ENCODE measurements at places on chromosomes 16 and 17. TPM values are rescaled to one million over a fixed set of nuclear protein-coding genes. Genes with fewer than 3 reads are reported as not detected.

HID1 gene
- polyA plus RNA-seq: 3.5 TPM

CHST5 gene
- polyA plus RNA-seq: not detected

HOXB9 gene
- polyA plus RNA-seq: not detected

STAC2 gene
- not detected for polyA plus RNA-seq

TSPOAP1 gene
- 1.5 TPM for polyA plus RNA-seq

LGALS9B gene
- polyA plus RNA-seq: not detected

DNA sequence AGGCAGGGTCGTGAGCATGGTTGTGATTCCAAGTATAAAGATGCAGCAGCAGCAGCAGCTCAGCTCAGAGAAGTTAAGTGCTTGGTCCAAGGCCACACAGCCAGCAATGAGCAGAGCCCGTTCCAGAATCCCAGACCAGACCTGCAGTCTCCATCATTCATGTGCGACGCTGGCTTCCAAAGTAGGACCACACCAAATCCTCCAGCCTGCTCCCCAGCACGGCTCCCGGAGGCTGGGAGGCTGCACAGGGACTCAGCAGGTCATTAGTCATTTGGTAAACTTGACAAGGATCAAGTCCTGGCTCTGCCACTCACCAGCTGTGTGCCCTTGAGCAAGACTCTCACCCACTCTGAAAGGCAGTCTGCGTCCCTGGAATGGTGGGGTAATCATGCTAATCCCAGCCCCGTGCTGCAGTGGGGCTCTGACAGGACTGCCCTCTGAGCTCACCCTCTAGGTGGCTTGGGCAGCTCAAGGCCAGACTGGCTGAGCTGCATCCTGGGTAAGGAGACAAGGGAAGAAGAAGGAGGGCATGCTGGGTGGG, 95.1 kb upstream of the TMEM132E start:
- H3K27ac ChIP-seq: no peak overlapping the region
- H3K27me3 ChIP-seq: no peaks in the 10 kb centered on the region
- no peaks in the 10 kb centered on the region for H3K36me3 ChIP-seq

- H3K36me3 ChIP-seq: no peaks in the 10 kb centered on the region
- no peaks in the 10 kb centered on the region for H3K4me1 ChIP-seq
- H3K27ac ChIP-seq: no peak overlapping the region
- DNase-seq: no peak
- H3K4me3 ChIP-seq: no peak overlapping the region
Measured at GRCh38 chr16:86975445-86975844, 341.7 kb downstream of the C16orf95 start.

GRCh38 chr16:69321080-69321479, 9.3 kb downstream of the PDF start:
- no peak for DNase-seq
- no peak overlapping the region for H3K4me3 ChIP-seq
- H3K27ac ChIP-seq: no peak overlapping the region
- no peaks in the 10 kb centered on the region for H3K27me3 ChIP-seq
- H3K4me1 ChIP-seq: peaks cover 57% of the 10 kb centered on the region
- H3K36me3 ChIP-seq: peaks cover 25% of the 10 kb centered on the region

DNA sequence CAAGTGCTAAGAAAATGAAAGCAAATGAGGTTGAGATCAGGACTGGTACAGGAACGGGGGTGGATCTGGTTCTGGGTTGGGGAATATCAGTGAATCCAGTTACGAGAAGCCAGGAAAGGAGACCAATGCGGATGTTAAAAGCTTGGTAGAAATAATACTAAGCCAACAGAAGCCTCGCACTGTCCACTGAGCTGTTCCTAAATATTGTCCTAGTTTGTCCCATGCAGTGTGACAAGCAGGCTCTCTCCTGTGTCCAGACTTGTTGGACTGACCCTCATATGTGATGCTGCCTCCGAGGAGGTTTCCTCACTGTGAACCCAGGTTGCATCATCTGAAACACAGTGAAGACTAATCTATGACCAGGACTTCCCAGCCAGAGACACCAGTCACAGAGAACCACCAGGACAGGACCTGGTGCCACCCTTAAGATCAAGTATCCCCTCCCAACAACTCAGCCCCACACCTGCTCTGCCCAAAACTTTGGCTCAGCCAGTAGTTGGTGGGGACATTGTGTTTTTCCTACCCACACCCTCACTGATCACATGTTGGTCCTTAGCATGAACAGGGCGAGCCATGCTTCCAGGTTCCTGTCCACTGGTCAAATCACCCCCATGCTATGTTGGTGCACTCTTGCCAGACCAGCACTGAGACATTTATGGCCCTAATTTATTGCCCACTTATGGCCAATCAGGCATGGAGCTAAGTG, 32.7 kb upstream of the SCNN1B start:
- H3K4me3 ChIP-seq: no peak overlapping the region
- H3K36me3 ChIP-seq: no peaks in the 10 kb centered on the region
- DNase-seq: no peak
- no peak overlapping the region for H3K27ac ChIP-seq
- no peaks in the 10 kb centered on the region for H3K4me1 ChIP-seq

GRCh38 chr16:75550211-75550662, 5.8 kb downstream of the TMEM231 start:
- no peak overlapping the region for H3K4me3 ChIP-seq
- H3K27ac ChIP-seq: no peak overlapping the region
- peaks cover 4% of the 10 kb centered on the region for H3K4me1 ChIP-seq
- no peak for DNase-seq

- no peak overlapping the region for H3K4me3 ChIP-seq
- H3K27me3 ChIP-seq: no peaks in the 10 kb centered on the region
- peaks cover 25% of the 10 kb centered on the region for H3K36me3 ChIP-seq
- H3K4me1 ChIP-seq: no peaks in the 10 kb centered on the region
Measured at GRCh38 chr17:82603981-82604448, 44.2 kb downstream of the WDR45B start.

GRCh38 chr17:66277191-66277590, 25.2 kb upstream of the PRKCA start:
- no peaks in the 10 kb centered on the region for H3K36me3 ChIP-seq
- no peak for DNase-seq
- no peaks in the 10 kb centered on the region for H3K4me1 ChIP-seq
- H3K4me3 ChIP-seq: no peak overlapping the region

DNA sequence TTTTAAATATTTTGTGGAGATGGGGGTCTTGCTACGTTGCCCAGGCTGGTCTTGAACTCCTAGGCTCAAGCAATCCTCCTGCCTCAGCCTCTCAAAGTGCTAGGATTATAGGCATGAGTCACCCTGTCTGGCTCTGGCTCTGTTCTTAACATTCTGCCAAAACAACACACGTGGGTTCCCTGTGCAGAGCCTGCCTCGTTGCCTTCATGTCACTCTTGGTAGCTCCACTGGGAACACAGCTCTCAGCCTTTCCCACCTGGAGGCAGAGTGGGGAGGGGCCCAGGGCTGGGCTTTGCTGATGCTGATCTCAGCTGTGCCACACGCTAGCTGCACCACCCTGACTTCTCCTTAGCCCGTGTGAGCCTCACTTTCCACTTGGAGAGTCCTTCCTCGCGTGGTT, 19.3 kb downstream of the CRISPLD2 start:
- DNase-seq: no peak
- H3K36me3 ChIP-seq: no peaks in the 10 kb centered on the region
- H3K4me1 ChIP-seq: no peaks in the 10 kb centered on the region

DNA sequence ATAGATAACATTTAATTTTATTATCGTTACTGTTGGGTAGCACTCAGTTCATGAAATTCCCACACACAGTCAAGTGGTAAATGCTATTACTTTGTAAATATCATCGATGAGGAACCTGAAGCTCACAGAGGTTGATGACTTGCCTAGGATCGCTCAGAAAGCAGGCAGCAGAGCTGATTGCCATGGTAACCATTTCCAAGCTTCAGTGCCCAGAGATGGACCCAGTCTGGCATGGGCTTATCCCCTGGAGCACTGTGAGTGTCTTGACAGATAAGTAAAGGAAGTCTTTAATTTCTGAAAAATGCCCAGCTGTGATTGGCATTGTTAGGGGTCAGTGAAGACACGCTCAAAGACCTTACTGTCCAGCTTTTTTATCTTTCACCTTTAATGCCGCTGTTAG, 95.0 kb downstream of the PRKCB start:
- DNase-seq: no peak
- no peaks in the 10 kb centered on the region for H3K27me3 ChIP-seq
- H3K27ac ChIP-seq: no peak overlapping the region

All from liver (tissue), 10 donors.